ENCODE measurements at places on chromosomes 4 and X. TPM values are rescaled to one million over a fixed set of nuclear protein-coding genes. Genes with fewer than 3 reads are reported as not detected.

GRCh38 chrX:22124098-22124497 lies 92.0 kb downstream of the PHEX start:
- DNase-seq: no peak

DNA sequence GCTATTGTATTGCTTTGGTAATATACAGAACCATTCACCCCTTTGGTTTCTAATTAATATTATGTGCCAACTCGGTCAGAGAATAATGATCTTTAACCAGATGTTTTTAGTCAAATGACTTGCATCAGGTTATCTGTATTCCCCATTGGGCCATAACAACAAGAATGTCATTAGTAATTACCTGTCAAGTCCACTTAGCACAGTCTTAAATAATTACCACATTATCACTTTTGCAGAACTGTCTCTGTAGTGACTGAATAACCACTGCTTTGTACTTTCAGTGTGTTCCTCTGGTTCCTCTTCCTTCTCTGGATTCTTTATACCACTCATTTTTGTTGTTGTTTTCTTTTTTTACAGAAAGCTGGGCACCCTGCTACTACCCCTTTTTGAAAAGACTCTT lies 257.7 kb upstream of the SPOCK3 start:
- no peak for DNase-seq

GRCh38 chr4:87717276-87718031 lies 67.4 kb downstream of the DMP1 start:
- no peak for DNase-seq

DNA sequence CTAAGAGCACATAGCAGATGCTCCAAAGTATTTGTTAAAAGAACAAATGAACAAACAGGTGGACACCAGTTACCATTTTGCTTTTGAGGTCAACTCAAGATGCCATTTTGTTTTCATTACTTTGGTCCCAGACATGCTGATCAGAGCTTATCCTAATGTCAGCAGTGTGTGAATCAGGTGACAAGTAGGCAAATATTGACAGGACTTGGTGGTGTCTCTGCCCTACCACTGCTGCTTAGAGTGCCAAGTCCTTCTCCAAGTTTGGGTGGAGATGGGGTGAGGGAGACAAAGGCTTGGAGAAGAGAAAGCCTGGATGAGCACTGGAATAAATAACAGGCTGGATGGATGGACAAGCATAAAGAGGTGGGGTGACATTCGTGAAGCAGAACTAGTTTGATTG lies 38.7 kb downstream of the MID1IP1 start:
- no peak for DNase-seq

- DNase-seq: no peak
Measured at GRCh38 chr4:184763150-184763780, 29.4 kb upstream of the CENPU start.

DNA sequence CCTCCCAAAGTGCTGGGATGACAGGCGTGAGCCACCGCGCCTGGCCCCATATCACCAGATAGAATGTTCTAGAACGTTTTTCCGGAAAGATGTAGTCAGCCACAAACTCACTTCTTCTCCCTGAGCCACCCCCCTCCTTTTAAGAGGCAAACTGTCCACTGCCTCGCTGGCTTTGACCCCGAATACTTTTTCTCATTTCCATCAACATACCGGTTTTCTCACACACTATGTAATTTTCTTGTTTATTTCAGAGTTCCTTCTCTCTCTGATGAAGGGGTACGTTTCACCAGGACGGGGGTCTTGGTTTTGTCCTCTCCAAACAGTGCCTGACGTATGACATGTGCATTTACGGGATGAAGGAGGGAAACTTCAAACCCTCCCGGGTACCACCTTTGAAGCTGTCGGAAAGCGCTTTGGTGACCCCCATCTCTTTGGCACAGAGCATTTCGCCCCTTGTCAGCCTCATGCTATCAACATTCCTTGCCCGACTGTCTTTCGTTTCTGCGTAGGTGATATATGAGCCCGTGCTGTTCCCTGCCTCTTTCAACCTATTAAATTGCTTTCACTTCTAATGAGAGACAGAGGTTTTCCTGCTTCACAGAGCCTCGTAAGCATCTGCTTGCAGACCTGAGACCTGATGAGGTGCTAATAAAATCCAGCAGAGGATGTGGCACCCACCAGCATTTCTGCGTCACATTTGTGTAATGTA lies 73.8 kb downstream of the CRLF2 start:
- peak; percentile 6 for DNase-seq

GRCh38 chrX:1592470-1593142 lies 1.2 kb downstream of the AKAP17A start:
- DNase-seq: no peak

DNA sequence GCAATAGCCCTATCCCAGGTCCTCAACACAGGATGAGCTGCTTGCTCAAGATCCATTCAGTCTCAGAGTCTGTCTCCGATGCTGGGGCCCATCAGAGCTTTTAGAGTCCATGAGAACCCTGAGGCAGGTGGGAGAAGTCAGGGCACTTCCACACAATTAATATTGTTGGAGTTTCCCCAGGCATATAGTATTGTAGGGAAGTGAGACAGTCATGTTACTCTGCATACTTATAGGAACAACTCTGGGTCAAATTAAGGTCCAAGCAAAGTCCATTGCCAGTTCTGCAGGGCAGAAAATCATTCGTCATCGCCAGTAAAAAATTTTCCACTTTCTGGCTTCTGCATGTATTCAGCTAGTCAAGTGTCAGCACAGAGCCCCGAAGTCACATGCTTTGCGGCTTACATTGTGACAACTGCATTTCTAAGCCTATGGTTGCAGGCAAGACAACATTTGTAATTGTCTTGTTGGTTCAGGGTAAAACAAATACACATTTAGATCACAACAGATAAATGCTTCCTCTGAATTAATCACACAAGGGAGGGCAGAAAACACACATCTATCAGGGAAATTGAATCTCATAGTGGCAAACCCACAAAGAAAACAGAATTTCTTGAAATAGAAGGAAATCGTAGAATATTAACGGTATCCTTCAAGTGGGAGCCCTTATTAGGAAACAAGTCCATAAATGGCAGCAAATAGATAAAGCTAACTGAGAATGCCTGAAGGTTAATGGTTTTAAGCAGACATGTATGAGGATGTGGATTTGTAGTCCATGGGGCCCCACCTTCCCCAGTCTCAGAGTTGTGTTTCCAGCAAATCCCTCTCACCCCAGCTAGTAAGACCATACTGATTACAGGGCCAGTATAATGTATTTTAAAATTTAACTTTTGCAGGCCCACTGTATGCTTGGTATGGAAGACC lies 412.1 kb upstream of the RASGEF1B start:
- no peak for DNase-seq

GRCh38 chr4:123235431-123235830 lies 161.2 kb upstream of the SPRY1 start:
- no peak for DNase-seq

- no peak for DNase-seq
Measured at GRCh38 chr4:55329012-55329411, 17.0 kb upstream of the SRD5A3 start.

- peak; percentile 56 for DNase-seq
Measured at GRCh38 chrX:103215425-103215991, 600 bp downstream of the BEX4 start.

- DNase-seq: no peak
Measured at GRCh38 chr4:6715704-6716017, 313 bp upstream of the BLOC1S4 start.

Gene ADGRG4
- 0.83 TPM for total RNA-seq

Gene SMC1A
- 119 TPM for total RNA-seq

Gene SYN1
- total RNA-seq: not detected

Gene CLIC2
- total RNA-seq: 31.4 TPM

Measured in Peyer's patch (tissue), 4 donors.